Cardiac muscle cell (in vitro differentiated cells and primary cell): ENCODE measurements at places on chromosomes 16 and 17.
A peak's percentile ranks its signal among the peaks of the same experiment; 100 is the strongest.

DNA sequence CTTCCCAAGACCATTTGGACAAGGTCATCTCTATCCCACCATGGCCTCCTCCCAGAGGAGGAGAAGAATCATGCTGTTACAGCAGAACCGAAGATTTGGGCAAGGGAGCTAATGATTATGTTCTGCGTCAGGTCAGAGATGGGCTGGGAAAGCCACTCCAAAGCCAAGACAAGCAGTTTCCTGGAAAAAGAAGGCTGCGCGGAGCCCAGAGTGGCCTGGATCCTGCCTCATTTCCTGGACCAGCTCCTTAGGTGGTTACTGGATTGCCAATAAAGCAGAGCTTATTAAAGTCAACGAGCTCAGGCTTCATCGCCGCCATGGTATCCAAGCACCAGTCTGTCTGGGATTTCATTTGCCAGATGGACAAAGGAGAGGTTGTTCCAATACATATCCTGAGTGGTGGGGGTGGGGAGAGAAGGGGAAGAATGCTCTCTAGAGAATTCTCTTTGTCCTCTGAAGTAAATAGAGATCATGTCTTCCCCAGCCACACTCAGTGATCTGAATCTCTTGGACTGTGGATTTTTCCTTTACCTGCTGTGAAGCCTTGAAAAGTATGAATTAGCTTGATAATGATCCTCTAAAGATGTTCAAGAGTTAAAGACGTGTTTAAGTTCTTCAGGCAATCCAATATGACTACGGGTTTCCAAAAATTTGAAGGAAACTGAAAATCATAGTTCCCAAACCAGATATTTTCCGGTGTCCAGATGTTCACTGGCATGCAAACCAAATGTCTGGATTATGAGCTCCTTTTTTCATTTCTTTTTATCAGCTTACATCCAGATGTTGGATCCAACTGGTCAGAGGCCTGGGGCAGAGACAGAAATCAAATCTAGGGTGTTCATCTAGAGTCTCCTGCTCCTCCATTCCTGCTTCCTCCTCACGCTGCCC, 17.7 kb downstream of the PRAC1 start:
- DNase-seq, result no peak

GRCh38 chr16:57019746-57020145, 30.4 kb downstream of the NLRC5 start:
- DNase-seq, result no peak

- DNase-seq, result no peak
Measured at GRCh38 chr17:6047966-6048365, 22.2 kb upstream of the WSCD1 start.

- no peak for DNase-seq
Measured at GRCh38 chr16:9447195-9447551, 355.7 kb downstream of the HAPSTR1 start.

DNA sequence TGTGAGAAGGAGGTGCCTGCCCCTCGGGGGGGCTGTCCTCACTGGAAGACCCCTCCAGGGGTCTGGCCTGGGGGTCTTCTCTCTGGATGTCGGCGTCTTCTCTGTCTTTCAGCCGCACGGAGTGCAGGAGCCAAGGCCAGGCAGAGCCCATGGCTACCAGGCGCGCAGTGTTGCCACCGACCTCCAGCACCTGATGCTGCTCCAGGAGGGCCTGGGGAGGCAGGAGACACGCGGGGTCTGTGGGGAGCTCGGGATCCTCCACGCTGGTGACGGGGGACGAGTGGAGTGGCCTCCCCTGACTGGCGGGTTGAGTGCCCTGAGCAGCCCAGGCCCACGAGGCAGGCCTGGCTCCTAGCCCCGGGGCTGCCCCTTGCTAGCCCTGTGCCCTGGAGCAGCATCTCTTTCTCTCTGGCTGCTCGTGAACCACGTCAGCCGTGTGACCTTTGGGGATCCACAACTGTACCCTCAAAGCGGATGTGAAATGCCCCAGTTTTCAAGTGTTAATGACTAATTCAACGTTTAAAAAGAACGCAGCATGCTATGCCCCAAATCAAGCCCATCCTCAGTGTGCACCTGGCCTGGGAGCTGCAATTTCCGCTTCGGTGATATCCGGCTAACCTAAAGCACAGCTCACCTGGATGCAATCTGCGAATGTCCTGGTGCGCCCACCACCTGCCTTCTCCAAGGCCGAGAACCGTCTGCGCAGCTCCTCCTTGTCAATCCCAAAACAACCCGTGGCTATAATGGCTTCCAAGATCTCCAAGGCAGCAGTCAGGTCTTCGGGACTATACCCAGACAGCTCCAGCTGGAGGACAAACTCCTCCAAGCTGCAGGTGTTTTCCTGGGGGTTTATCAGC, 62.9 kb downstream of the IL21R start:
- no peak for DNase-seq

GRCh38 chr16:49490321-49490705, 116.7 kb downstream of the C16orf78 start:
- DNase-seq, result no peak

DNA sequence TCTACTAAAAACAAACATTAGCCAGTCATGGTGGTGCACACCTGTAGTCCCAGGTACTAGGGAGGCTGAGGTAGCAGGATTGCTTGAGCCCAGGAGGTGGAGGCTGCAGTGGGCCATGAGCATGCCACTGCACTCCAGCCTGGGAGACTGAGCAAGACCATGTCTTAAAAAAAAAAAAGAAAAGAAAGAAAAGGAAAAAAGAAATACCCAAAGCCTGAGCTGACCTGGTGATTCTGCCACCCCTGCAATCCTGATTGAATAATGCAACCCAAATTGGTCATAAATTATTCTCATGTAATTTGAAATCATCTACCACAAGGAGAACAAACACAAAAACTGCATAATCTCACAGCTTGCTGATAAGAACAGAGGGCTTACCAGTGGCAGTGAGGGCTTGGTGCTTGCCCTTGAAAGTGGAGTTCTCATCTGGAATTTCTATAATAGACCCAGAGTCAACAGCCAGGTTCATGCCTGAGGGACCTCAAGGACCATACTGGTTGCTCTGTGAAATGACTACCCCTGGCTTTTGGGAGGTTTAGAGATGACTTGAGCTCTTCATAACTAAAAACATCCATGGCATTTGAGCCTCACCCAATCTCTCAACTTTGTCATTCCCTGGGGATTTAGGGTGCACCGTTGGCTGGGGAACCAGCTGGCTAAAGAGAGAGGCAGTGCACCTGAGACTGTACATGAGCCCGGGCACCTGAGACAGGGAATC, 35.4 kb upstream of the TMC5 start:
- no peak for DNase-seq

GRCh38 chr16:27427538-27427937, 25.6 kb downstream of the IL21R start:
- DNase-seq, result no peak

DNA sequence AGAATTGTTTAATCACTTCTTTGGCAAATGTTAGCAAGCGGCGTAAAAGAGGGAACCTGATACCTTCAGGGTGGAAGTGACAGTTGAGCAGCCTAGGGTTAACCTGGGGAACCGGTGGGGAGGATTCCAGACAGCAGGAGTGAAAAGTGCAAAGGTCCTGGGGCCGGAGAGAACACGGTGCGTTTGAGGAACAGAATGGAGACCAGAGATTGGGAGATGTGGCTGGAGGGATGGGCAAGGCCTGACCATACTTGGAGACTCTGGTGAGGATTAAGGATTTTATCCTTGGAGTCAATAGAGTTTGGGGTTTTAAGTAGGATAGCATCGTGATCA, 2.3 kb upstream of the ZNF500 start:
- DNase-seq, result no peak

DNA sequence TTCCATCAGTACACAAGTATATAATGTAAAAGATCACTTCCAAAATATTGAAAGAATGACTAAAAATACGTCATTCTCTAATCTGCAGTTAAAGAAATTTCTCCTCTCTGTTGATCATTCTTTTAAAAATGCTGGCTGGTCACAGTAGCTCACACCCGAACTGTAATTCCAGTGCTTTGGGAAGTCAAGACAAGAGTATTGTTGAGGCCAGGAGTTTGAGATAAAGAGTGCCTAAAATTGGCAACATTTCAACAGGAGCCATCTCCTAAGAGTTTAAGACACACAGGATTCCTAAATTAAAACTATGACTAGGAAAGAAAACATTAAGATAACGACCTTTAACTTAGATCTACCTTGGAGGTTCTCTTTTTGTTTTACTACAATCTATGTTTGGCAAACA, 4.5 kb upstream of the USP32 start:
- no peak for DNase-seq

DNA sequence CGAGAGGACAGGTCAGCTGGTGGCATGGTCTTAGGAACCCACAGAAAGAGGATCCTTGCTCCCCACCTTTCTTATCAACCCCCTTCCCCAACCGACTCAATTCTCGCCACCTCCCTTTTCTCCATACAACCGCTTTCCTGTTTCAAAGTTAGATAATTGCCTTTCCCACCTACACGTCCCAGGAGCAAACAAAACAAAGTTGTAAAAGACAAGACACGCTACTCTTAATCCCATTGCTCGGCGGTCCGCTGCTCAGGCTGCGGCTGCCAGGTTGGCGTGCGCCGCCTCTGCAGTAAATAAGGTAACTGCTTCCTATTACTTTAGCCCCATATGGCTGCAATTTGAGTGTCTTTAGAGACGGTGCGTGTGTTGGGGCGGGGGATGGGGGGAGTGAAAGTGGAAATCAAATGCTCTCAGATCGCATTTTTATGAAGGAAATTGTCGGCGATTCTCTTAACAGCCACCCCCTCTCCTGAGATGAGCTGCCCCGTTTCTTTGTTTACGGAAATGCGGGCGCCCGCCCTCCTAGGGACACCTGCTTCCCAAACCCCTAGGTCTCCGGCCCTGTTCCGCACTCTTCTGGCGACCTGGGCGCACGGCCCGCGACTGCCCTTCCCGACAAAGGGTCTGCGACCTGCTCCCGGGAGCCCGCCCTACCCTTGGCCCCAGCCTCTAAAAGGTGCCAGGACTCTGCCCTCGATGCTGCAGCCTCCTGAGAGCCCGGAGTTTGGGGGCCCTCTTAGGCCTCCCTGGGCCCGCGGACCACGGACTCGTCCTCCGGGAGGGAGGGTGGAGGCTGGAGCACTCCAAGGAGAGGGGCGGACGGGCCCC, 3.7 kb upstream of the CBX8 start:
- DNase-seq, result peak; percentile 63

GRCh38 chr16:2516391-2517240, 2.9 kb downstream of the ATP6V0C start:
- DNase-seq, result no peak

DNA sequence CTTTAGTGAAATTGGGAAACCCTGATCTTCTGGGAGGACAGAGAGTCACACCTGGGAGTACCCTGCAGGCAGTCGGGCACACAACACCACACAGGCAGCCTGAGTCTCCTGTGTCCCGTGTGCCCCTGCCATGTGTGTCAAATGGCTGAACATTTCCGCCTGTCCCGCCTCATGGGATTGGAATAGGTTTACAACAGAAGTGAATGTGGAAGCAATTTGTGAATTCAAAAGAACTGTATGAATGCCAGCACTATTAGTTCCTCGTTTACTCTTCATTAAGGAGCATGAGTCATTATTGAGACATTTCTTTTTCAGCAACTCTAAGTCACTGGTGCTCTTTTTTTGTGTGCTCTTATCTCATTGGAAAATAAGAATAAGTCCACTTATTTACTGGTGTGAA, 226.5 kb downstream of the PMP22 start:
- no peak for DNase-seq

DNA sequence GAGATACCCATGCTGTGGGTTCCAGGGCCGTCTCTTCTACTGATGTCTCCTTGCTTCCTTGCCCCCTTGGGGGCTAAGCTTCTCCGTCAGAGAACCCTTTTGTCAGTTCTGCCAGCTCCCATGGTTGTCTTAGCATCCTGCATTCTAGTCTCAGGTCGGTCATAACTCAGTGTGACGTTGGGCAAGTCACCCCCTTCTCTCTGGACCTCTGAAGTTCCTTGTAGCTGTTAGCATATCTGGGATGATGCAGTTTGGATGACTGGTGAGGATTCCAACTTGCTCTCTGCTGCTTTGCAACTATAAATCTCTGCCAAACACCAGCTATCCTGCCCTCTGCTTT, 8.9 kb upstream of the MYL4 start:
- no peak for DNase-seq

- DNase-seq, result no peak
Measured at GRCh38 chr17:10776381-10776780, 27.5 kb downstream of the TMEM238L start.
